Activated T-cell treated with anti-CD3 and anti-CD28 coated beads, Interleukin-2, amount 50 U/mL, for 72 hours (primary cell): ENCODE measurements at places on chromosomes 11 and 22. TPM values are rescaled to one million over a fixed set of nuclear protein-coding genes. Genes with fewer than 3 reads are reported as not detected.

Gene SYCE3
- 1.7 TPM for total RNA-seq

Gene NPTXR
- total RNA-seq = 6.4 TPM

Gene RASSF7
- total RNA-seq = 13.5 TPM

Gene PKP3
- 1.2 TPM for total RNA-seq

Gene INPP5J
- 0.29 TPM for total RNA-seq

Gene MS4A4A
- total RNA-seq = not detected

Gene SAA2
- total RNA-seq = 0.38 TPM

Gene OR10D3
- total RNA-seq = not detected

Gene CALCA
- not detected for total RNA-seq

DNA sequence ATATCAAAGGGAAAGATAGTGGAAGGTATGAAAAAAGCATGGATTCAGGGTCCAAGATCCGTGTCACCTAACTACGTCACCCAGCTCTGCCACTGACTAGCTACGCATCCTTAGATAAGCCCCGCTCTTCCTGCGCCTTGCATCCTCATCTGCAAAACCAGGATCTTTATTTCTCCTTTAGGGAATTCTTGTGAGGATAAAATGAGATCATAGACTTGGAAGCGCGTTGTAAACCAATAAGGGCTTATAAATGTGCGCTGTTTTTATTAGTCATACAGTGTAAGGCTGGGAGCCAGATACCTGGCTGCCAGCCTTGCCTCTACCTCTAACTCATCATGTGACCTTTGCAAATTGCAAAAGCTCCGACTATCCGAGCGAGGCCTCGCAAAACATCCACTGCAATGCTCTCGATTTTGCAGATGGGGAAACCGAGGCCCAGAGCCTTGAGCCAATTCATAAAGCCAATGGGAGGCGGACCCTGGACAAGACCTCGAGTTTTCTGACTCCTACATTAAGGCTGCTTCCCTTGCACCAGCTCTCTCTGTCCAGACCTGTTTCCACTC, 753 bp downstream of the PRPF19 start:
- no peaks in the 10 kb centered on the region for H3K27me3 ChIP-seq
- H3K36me3 ChIP-seq = peaks cover 8% of the 10 kb centered on the region
- H3K4me1 ChIP-seq = peaks cover 52% of the 10 kb centered on the region
- H3K27ac ChIP-seq = peak overlapping the region; percentile 93
- H3K4me3 ChIP-seq = peak overlapping the region; percentile 95

DNA sequence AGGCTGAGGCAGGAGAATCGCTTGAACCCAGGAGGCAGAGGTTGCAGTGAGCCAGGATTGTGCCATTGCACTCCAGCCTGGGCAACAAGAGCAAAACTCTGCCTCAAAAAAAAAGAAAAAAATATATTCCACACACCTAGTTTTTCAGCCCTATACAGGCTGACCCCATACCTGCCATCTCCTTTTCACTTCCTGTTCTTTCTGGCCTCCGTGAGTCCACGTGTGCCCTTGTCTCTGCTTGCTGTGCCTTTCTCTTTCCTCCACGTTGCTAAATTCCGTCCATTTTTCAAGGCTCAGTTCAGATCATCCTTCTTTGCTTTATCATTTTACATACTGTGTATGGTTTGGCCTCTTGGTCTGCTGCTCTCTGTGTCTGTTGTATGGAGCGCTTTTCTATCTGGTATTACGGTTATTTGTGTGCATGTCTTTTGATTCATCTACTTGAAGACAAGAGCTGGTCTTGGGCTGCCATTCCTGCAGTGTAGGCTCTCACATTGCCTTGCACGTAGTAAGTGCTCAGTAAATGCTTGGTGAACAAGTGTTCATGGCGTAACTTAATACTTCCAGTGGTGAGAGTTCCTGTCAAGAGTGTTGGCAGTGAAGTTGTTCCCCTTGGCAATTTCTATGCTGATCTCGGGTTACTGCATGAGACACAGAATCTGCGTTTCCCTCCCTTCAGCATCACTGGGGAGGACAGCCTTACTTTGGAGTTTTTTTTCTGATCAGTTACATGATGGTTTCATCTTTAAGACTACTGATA, 57.5 kb downstream of the PTPRJ start:
- no peak overlapping the region for H3K4me3 ChIP-seq
- H3K36me3 ChIP-seq = peaks cover 10% of the 10 kb centered on the region
- no peaks in the 10 kb centered on the region for H3K27me3 ChIP-seq
- DNase-seq = no peak

- H3K4me1 ChIP-seq = no peaks in the 10 kb centered on the region
- peaks cover 5% of the 10 kb centered on the region for H3K27me3 ChIP-seq
- H3K27ac ChIP-seq = no peak overlapping the region
- no peak for DNase-seq
- no peaks in the 10 kb centered on the region for H3K36me3 ChIP-seq
These were observed 4.5 kb downstream of the LRRC75B start for GRCh38 chr22:24588381-24588756.

- H3K4me3 ChIP-seq = no peak overlapping the region
- H3K27me3 ChIP-seq = no peaks in the 10 kb centered on the region
- no peak overlapping the region for H3K27ac ChIP-seq
- DNase-seq = no peak
- H3K36me3 ChIP-seq = no peaks in the 10 kb centered on the region
These were observed 74.8 kb downstream of the BDNF start for GRCh38 chr11:27625347-27625912.

DNA sequence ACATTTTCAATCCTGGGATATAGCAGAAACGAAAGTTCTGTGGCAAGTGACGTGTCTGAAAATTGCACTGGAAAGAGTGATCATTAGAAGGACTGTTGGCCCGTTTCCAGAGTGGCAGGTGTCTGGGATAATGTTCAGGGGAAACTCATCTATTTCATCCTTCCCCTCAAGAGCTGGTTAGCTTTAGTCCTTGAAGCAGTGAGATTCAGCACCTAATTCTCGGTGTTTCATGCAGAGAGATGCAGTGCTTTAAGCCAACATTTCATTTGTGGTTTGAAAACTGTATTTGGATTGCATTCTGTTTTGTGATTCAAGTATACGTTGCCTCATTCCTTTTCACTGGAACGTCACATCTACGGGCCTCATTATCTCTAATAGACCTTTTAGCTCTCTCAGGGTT, 205.0 kb upstream of the RAG2 start:
- H3K36me3 ChIP-seq = no peaks in the 10 kb centered on the region
- no peaks in the 10 kb centered on the region for H3K4me1 ChIP-seq
- peaks cover 3% of the 10 kb centered on the region for H3K27me3 ChIP-seq
- no peak overlapping the region for H3K4me3 ChIP-seq
- no peak for DNase-seq

- DNase-seq = no peak
- peaks cover 3% of the 10 kb centered on the region for H3K36me3 ChIP-seq
- no peak overlapping the region for H3K27ac ChIP-seq
- peaks cover 11% of the 10 kb centered on the region for H3K4me1 ChIP-seq
These were observed 131.9 kb downstream of the WNT11 start for GRCh38 chr11:76074148-76075095.

DNA sequence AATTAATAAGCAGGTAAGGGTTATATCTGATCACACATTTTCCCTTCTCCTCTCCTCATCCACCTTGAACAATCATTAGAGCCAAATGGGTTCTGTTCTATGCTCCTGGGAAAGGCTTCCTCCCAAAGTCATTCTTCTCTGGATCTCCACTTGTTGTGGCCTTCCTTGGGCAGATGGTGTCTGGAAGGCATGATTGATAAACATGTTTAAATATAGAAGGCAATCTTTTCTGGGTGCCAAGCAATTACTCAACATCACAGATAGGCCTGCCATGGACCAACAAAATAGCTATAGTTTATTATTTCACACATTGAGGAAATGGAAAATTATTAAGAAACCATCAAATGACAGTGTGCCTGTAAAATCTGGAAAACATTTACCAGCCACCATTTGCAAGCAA, 73.5 kb downstream of the KCNA4 start:
- no peaks in the 10 kb centered on the region for H3K27me3 ChIP-seq
- H3K36me3 ChIP-seq = peaks cover 2% of the 10 kb centered on the region
- no peak for DNase-seq

DNA sequence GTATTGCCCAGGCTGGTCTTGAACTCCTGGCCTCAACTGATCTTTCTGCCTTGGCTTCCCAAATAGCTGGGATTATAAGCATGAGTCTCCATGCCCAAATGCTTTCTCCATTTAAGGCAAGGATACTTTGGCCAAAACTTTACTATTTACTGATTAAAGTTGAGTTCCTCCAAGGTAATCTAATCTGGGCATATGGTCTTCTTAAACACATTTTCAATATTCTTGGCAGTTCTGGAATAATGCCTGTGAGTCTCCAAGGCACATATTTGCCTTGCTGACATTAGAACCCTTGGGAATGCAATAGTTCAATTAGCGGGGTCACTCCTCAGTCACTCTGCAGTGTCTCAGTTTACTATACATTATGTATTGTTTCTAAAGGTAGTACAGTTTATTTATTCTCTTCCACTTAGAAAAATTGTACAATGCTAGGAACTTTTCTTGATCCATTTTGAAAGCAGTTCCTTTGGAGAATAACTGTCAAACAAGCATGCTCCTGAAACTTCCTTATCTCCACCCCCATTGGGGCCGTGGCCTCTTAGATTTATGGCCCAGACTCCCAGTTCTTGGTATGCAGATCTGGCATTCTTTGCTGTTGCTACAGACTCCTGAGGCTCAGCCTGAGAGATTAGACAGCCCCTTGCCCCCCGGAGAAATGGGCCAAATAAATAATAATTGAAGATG, 13.1 kb upstream of the RAB38 start:
- H3K4me1 ChIP-seq = no peaks in the 10 kb centered on the region
- peaks cover 2% of the 10 kb centered on the region for H3K36me3 ChIP-seq
- peaks cover 29% of the 10 kb centered on the region for H3K27me3 ChIP-seq
- no peak for DNase-seq
- H3K4me3 ChIP-seq = no peak overlapping the region

GRCh38 chr11:95254716-95255115, 23.7 kb upstream of the SESN3 start:
- DNase-seq = no peak
- H3K27me3 ChIP-seq = no peaks in the 10 kb centered on the region
- peak overlapping the region; percentile 6 for H3K4me3 ChIP-seq
- H3K36me3 ChIP-seq = no peaks in the 10 kb centered on the region
- peaks cover 46% of the 10 kb centered on the region for H3K4me1 ChIP-seq

- no peak overlapping the region for H3K27ac ChIP-seq
- no peak for DNase-seq
- peaks cover 5% of the 10 kb centered on the region for H3K36me3 ChIP-seq
- H3K4me3 ChIP-seq = no peak overlapping the region
- peaks cover 19% of the 10 kb centered on the region for H3K4me1 ChIP-seq
These were observed 9.9 kb upstream of the TTLL1 start for GRCh38 chr22:43099095-43099494.

DNA sequence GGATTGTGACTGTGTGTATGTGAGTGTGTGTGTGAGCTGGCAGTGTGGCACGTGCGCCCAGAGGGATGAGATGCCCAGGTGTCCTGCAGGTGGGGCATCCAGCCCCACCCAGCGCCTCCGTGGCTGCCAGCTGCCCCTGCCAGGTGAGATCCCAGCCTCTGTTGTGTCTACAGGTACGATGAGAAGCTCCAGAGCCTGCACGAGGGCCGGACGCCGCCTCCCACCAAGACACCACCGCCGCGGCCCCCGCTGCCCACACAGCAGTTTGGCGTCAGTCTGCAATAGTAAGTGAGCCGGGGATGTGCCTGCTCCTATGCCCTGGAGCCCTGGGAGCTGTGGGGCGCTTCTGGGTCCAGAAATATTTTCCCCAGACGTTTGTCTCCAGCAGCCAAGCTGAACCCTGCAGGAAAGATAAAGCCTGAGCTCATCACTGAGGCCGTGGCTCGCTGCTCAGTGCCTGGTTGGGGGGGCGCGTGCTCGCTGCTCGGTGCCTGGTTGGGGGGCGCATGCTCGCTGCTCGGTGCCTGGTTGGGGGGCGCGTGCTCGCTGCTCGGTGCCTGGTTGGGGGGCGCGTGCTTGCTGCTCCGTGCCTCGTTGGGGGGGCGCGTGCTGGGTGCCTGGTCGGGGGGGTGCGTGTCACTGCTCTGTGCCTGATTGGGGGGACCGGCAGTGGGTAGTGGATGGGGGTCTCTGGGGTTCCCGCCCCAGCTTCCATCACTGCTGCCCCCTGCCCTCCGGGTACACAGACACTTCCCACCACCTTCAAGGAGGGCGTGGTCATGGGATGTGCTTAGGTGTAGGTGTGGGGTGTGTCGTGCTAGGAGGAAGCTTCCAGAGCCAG, 73.2 kb downstream of the ARHGAP8 start:
- peaks cover 6% of the 10 kb centered on the region for H3K27me3 ChIP-seq
- no peaks in the 10 kb centered on the region for H3K4me1 ChIP-seq
- no peaks in the 10 kb centered on the region for H3K36me3 ChIP-seq
- H3K27ac ChIP-seq = no peak overlapping the region
- DNase-seq = no peak

- peaks cover 18% of the 10 kb centered on the region for H3K27me3 ChIP-seq
- no peaks in the 10 kb centered on the region for H3K4me1 ChIP-seq
- DNase-seq = no peak
- H3K4me3 ChIP-seq = no peak overlapping the region
- H3K36me3 ChIP-seq = peaks cover 6% of the 10 kb centered on the region
These were observed 611.1 kb downstream of the BRD1 start for GRCh38 chr22:49216579-49216978.

DNA sequence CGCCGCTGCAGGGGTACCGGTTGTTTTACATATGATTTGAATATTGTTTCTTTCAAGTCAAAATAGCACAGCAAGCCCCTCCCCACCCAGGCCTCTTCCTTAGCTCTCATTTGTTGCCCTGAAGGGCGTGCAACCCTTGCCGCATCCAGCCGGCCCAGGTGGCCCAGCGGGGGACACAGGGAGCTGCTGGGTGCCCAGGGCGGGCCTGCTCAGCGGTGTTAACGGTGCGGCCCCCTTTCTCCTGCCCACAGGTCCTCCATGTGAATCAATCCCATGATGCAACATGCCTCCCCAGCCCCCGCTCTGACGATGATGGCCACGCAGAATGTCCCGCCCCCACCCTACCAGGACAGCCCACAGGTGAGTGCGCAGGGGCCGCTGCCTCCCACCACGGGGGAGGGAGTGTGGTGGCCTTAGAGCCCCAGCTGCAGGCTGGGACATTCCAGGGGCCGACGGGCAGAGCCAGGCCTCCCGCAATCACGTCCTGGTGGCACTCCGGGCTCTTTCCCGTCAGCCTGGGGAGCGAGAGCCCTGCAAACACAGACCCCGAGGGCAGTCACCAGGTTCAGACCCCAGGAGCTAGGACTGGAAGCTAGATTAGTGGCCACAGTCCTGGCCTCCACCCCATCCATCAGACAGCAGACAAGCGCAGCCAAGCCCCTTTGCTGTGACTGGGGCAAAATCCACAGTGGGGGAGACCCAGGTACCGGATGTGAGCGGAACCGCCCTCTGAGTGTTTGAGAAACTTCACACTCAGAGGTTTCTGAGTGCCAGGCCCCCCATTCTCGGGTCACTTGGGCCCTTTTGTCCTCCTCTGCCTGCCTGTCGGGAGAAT, 144.8 kb downstream of the FEZ1 start:
- H3K4me3 ChIP-seq = no peak overlapping the region
- DNase-seq = no peak
- H3K27me3 ChIP-seq = peaks cover 5% of the 10 kb centered on the region
- H3K4me1 ChIP-seq = no peaks in the 10 kb centered on the region

DNA sequence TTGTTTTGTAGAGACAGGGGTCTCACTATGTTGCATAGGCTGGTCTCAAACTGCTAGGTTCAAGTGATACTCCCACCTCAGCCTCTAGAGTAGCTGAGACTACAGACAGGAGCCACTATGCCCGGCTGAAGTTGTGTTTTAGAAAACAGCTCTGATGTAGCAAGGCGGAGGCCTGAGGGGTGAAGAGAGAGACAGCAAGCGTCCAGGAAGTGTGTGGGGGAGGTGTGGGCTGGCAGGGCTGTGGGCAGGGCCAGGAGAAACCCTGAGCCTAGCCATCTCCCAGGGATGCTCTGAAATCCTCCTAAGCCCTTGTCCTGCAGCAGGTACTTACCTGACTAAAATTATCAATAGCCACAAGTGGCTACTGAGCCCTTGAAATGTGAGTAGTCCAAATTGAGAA, 16.1 kb upstream of the RPS3 start:
- H3K4me3 ChIP-seq = no peak overlapping the region
- H3K36me3 ChIP-seq = no peaks in the 10 kb centered on the region
- peaks cover 19% of the 10 kb centered on the region for H3K4me1 ChIP-seq
